ENCODE measurements at places on chromosomes 13 and 19.

GRCh38 chr19:30053558-30053957 lies 111.5 kb downstream of the URI1 start:
- no peak for DNase-seq

GRCh38 chr13:29065142-29065541 lies 245.0 kb downstream of the MTUS2 start:
- no peak for DNase-seq

DNA sequence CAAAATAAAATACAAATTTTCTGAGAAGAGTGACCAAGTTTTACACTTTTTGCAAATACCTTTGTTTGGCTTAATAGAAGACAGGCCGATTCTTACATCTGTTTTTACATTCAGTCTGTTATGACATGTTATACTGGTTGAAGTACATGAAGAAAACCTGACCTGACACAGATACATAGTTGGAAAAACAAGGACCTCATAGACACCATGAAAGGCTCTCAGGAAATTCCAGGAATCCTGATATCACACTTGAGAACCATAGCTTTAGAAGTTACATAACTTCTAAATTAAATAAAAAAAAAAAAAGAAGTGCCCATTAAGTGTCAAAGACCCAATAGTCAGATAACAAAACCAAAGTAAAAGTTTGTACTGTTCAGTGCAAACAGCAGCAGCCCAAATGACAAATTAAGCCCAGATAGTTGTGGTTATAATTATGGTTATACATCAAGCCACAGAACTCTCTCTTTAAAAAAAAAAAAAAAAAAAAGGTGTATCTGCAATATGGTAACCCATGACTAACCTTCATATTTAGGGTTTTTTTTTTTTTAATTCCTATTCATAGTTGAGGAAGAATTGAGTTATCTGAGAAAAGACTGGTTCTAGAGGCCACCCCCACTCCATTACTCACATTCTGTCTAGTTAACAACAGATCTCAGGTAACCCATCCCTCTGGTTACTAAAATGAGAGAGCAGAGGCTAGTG lies 19.8 kb downstream of the RBM26 start:
- no peak for DNase-seq

DNA sequence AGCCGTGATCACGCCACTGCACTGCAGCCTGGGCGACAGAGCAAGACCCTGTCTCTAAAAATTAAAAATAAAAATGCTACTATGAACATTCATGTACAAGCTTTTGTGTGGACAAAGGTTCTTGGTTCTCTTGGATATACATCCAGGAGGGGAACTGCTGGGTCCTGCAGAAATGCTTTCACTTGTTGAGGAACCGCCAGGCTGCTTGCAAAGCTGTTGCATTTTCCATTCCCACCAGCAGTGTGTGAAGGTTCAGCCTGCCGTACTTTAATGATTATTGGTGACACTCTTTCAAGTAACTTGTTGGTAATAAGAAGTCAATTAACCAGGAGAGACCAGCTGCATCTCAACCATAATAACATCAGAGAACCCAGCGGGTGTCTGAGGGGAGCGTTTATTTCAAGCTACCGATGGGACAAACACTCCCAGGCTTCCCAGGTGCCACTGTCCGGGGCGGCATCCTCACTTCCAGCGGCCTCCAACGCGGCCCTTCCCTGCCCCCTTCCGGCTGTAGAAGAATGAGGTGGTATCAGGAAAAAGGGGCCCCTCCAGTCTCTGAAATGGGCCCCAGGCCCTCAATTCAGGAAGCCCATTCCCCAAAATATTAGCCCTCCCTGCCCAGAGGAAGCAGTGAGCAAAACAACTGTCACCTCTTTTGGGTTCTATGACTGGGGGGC lies 15.2 kb upstream of the PPP1R12C start:
- DNase-seq, result no peak

GRCh38 chr13:35191883-35192282 lies 249.8 kb downstream of the NBEA start:
- DNase-seq, result no peak
